ENCODE measurements at places on chromosomes 2 and 18.

- no peak for DNase-seq
These were observed 14.3 kb downstream of the RBMS1 start for GRCh38 chr2:160479269-160479668.

GRCh38 chr2:119184512-119184911 lies 26.0 kb upstream of the C1QL2 start:
- no peak for DNase-seq

DNA sequence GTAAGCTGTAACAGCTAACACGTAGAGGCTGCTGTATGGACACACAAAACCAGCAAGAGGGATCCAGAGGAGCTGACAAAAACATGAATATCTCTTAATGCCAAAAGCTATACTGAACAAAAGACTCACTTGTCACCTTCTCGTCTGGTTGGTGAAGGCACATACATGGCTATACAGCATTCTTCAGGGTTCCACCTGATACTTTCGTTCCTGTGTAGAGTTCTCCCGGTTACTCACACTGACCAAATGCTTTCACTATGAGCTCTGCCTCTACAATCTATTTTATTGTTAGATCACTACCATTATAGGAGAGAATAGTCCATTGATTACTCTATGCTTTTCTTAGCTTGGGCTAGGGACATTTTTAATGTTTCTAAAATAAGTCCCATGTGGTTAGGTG lies 193.1 kb downstream of the HNMT start:
- no peak for DNase-seq

DNA sequence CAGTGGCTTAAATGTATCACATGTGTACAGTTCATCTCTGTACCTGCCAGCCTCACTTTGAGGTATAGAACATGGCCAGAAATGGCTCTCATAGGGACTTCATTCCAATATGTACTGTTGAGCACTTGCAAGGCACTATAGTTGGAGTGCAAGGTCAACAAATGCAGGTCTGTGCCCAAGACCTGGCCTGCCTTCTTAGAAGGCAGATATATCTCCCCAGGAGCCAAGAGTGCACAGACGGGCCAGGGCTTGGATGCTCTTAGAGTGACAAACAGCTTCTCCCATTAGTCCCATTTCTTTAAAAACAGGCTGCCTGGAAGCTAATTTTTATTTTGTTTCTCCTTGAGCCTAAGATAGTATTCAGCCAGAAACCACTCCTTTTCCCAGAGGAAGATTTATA lies 7.3 kb downstream of the TEX261 start:
- no peak for DNase-seq

- no peak for DNase-seq
These were observed 355.0 kb downstream of the SS18 start for GRCh38 chr18:25735459-25735858.

DNA sequence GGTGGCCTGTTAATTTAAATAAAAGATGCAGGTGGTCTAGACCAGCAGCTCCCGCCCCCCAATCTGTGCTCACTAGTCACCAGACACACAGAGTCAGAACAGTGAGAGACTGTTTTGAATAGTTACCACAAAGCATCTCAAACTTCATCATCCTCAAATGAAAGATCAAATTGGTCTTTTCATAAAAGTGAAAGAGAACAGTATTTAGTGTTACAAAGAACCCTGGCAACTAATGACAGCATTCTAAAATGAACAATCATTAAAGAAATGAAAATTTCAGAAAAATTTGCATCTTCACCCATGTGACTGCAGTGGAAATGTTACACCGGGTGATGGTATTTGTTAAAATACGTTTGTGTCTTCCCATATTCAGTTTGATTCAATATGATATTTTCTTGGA lies 65.5 kb upstream of the PMAIP1 start:
- DNase-seq = no peak

GRCh38 chr2:151844211-151844896 lies 16.1 kb upstream of the ARL5A start:
- peak; percentile 72 for DNase-seq

DNA sequence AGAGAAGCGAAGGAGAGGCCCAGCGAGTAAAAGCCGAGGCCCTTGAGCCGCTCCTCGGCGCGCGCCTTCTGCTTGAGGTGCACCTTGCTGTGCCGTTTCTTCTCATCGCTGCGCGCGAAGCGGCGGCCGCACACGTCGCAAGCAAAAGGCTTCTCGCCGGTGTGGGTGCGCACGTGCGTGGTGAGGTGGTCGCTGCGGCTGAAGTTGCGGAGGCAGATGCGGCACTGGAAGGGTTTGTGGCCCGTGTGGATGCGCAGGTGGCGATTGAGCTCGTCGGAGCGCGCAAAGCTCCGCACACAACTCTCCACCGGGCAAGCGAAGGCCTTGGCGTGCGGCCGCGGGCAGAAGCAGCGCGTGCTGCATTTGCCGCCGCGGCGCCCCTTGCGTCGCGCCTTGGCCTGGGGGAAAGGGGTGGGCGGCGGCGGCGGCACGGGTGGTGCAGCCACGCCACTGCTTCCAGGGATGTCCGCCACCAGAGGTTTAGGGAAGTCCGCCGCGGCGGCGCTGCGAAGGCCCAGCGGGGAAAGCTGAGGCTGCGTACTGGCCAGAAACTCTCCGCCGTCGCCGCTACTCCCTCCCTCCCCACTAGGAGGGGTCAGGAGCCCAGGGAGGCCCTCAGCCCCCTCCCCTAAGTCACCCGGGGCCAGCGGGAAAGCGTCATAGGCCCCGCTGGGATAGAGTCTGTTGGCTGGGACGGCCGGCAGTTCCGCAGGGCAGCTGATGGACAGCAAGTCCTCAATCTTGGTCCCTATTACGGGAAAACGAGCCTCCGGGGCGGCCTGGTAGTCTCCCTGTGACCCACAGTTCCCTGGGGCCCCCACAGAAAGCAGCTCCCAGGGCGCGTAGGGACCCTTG lies 1.7 kb downstream of the EGR4 start:
- DNase-seq = peak; percentile 74

- peak; percentile 62 for DNase-seq
These were observed 657 bp downstream of the SGPP2 start for GRCh38 chr2:222424729-222425671.

- no peak for DNase-seq
These were observed 408.2 kb upstream of the HS6ST1 start for GRCh38 chr2:128726911-128727310.

GRCh38 chr2:18172607-18173006 lies 294.1 kb downstream of the KCNS3 start:
- DNase-seq = no peak

- DNase-seq = peak; percentile 37
These were observed 97.1 kb upstream of the TMEM178A start for GRCh38 chr2:39568561-39569006.

- no peak for DNase-seq
These were observed 325.6 kb downstream of the TXNL1 start for GRCh38 chr18:56312551-56313335.

DNA sequence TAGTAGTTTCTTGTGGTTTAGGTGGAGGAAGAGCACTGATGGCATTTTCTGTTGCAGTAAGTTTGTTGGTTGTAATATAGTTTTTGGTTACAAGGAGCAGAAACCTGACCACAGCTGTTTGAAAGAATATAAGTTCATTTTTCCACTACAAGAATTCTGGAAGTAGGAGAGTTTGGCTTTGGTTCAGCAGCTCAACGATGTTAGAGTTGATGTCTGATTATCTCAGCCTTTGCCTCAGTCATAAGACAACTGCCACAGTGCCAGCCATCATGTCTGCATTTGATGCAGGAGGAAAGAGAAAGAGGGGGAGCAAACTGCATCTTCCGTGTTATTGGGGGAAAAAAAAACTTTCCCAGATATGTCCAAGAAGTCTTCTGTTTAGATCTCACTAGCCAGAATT lies 119.1 kb downstream of the LYPD1 start:
- DNase-seq = no peak

- DNase-seq = no peak
These were observed 81.4 kb downstream of the DCDC2C start for GRCh38 chr2:3784731-3785130.

DNA sequence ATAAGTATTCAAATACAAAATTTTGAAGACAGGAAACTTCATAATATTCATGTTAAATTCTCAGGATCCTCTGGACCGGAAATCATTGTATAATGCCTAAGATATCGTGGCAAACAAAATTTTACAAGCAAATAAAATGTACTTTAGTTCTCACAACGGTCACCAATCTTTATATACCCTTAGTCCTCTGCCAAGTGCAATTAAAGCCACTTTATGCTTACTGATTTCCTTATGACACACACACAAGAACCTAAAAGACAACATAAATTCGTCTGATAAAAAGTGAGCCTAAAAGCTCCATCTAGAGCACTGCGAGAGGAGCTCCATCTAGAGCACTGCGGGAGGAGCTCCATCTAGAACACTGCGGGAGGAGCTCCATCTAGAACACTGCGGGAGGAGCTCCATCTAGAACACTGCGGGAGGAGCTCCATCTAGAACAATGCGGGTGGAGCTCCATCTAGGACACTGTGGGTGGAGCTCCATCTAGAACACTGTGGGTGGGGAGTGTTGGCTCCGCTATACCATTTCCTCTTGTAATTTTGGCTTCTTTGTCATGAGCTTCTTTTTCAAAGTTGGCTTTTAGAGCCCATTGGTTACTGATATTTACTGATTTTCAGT lies 15.9 kb downstream of the ATP8B1 start:
- DNase-seq = peak; percentile 37

DNA sequence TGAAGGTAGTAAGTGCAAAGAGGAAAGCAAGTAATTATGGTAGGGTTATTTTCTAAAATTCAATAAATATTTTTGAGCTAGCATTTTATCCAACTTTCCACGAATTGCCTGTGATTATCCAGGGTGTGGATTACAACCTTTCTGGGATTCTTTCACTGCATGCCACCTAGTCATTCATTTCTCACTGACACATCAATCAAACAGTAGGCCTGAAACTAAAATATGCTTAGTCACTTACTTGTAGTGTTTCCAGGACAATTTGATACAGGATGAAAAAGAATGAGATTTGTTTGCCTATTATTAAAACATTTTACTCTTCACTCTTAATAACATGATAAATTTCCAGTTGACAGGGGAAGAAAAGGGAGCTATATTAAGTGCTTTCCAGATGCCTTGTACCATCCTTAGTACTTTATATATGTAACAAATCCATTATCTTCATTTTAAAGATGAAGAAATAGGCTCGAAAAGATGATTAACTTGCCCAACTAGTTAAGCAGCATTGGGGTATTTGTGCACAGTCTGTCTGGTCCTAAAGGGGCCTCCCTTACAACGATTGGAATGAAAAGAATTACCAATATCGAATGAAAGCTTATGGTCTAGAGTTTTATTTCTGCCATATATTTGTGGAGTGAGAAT lies 70.4 kb downstream of the KCTD1 start:
- no peak for DNase-seq

DNA sequence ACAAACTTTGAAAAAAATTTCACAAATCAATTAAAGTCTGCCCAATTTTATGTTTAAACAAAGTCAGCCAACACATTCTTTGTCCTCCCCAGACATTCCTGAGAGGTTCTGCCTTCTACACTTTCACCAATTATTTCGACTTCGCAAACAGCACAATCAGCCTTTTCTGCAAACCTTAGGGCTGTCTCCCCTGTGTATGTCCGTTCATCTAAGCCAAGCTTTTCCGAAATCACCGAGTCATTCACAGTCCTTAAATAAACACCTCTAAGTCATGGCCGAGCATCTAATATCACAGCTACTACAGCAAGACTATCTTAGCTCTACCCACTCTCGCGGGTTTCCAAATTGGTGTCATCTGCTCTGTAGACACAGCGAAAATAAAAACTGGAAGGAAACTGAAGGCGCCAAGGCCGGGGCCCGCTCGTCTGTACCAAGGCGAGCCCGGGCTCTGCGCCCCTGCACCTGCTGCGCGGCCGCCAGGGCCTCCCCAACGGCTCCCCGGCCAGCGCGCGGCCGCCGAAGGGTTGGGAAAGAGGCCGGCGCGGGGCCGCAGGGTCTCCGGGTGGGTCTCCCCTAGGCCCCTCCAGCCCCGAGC lies 730 bp downstream of the ODC1 start:
- DNase-seq = peak; percentile 71

- DNase-seq = no peak
These were observed 450.2 kb upstream of the KLHL29 start for GRCh38 chr2:22934747-22935146.

DNA sequence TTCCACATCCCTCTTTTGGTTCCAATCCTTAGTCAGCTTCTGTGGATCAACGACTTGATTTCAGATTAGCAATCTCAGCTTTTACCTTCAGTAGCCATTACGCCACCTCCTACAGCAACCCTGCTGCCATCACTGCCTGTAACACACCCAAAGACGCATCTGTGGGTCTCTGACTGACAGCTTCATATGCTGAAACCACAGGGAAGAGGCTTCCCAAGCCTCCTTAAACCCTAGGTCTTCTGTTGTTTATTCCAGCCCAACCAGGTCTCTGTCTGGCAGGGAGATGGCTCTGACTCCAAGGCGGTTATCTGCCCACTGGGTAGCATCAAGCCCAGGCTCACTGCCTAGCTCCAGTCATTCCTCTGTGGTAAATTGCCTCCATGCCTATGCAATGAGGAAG lies 28.6 kb upstream of the TRIB2 start:
- DNase-seq = no peak

GRCh38 chr2:239119346-239120126 lies 271.7 kb downstream of the TWIST2 start:
- no peak for DNase-seq

GRCh38 chr2:237964194-237964577 lies 2.6 kb upstream of the UBE2F start:
- DNase-seq = no peak

- DNase-seq = no peak
These were observed 199.8 kb downstream of the DPP10 start for GRCh38 chr2:114642166-114642770.

DNA sequence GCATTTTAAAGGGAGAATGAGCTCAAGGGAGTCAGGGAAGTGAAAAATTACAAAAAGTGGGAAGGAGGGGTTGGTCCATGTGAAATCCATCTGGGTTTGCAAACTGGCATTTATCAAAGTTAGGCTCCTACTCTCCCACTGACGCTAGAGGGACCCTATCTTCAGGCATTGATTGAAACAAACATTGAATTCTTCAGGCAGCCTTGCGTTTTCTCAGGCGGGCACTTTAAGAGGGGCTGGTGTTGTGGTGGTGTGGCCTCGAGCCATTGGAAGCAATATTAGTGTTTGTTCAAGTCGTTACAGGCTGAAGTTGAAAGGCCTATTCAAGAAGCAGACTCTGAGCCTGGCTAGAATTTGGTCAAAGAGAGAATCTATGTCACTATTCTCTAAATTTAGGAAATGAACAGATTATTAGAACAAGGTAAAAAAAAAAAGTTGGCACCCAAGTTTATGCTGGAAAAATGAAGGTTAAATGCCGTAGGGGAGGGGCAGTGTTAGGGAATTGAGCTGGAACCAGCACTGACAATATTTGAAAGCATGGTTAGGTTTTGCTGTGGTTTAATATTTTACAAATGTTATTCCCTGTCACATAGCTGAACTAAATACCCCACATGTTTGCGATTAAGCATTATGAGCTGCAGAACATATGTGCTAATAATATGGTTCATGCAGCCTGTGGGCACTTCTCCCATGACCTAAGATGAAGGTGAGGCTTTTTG lies 36.8 kb downstream of the STON1 start:
- no peak for DNase-seq

Data from suppressor macrophage (primary cell).